NCI-H1694 (cell line): ENCODE measurements at places on chromosomes 6 and 20.

DNA sequence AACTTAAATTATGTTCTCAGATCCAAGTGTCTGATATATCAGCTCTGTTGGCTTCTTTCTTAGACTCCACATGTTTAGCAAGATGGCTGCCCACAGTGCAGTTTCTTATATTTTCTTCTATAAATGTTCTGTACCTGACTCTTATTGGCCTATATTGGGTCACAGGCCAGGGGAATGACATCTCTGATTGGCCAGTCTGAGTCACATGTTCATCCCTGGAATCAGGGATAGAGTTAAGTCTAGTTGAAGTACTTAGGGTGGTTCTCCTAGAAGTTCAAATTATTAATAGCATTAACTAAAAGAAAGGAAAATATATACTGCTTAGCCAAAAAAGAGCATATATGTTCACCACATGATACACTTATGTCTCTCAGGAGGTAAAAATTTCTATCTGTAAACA, 105.3 kb upstream of the SLC22A16 start:
- DNase-seq: no peak

- DNase-seq: no peak
These were observed 8.6 kb downstream of the SULF2 start for GRCh38 chr20:47776639-47777038.

DNA sequence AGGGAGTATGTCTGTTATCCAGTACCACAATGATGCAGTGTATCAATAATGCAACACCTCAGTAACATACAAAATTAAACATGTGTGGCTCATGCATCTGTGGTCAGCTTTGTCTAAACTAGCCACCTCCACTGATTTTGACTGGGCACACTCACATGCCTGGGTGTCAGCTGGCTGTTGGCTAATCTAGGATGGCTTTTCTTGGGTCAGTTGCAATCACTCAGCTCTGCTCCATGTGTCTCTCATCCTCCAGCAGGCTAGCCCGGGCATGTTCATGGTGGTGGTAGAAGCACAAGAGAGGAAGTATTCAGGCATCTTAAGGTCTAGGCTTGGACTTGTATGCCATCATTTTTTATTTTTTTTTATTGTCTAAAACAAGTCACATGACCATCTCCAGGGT, 59.3 kb upstream of the JAG1 start:
- DNase-seq: no peak

GRCh38 chr6:25010902-25011625, 75.3 kb upstream of the RIPOR2 start:
- no peak for DNase-seq

DNA sequence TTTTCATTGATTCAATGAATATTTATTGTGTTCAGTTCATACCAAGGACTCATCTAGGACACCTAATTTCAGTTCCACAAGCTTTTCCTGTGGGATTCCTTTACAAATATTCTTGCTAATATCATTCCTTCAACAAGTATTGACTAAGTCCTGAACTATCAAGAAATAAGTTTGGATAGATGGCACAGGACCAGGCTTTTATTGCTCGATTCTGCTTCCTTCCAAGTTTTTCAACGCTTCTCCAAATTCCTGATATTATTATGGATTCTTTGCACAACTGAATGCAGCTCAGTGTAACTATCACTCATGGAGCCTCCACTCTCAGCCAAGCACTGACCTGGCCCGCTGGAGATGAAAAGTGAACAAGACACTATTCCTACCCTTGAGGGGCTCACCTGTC, 32.7 kb upstream of the COL21A1 start:
- DNase-seq: no peak

DNA sequence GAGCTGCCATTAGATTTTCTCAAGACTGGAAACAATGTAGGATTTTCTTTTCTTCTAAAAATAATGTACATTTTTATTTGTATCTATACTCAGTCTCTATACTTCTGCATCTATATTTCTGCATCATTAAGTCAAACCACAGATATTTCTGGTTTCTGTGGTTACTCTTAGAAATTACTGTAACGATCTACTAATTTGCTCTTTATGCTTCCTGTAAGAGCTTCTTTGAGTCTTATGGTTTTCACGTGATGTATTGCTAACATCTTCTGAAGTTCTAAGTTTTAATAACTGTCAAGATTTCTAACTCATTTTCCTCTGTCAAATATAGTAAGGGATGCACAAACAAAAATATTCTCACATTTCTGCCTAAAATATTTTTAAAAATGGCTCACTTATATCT, 1144.5 kb downstream of the HACE1 start:
- DNase-seq: no peak

- DNase-seq: no peak
These were observed 392.9 kb downstream of the GJA1 start for GRCh38 chr6:121828146-121828886.

DNA sequence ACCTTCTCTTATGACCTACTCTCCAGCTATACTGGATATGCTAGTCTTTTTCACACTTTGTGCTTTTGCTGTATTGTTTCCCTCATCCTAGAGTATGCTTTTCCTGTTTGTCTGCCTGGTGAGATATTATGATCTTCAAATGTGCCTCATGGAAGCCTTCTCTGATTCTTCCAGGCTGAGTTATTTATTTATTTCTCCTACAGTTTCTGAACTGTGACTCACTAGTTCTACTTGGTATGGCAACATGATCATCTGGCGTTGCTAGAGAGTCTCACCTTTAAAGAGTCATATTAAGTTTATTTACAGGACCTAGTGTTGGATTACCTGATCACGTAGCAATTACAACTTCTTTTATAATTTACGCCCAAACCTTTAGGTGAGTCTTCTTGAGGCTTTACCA, 81.2 kb upstream of the HDAC2 start:
- DNase-seq: no peak

DNA sequence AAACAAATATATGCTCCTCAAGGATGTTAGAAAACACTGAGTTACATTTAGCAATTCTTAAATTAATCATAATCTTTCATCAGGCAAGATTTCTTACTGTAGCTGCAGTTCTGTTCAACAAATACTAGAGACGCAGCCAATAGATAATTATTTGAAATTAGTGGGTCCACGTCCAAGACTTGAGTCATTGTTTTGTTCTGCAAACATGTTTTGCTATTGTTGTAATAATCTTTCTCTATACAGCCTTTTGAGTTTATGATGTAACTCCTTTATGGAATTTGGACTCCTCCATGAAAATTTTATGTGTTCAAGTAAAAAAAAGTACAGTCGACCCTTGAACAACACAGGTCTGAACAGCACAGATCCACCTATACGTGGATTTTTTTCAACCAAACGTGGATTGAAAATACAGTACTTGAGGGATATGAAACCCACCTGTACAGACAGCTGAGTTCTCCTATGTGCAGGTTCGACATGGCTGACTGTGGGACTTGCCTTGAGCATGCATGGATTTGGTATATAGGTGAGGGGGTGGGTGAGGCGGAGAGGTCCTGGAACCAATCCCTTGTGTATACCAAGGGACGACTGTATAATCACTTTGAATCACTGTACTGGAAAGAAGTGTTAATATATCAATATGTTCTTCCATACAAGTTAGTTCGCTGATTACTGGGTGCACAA, 41.3 kb upstream of the SLC22A16 start:
- no peak for DNase-seq

- DNase-seq: no peak
These were observed 39.0 kb downstream of the JAG1 start for GRCh38 chr20:10634683-10635411.

GRCh38 chr6:158481690-158482473, 78.0 kb upstream of the TMEM181 start:
- DNase-seq: no peak
